ENCODE measurements at places on chromosomes 2 and 18.

DNA sequence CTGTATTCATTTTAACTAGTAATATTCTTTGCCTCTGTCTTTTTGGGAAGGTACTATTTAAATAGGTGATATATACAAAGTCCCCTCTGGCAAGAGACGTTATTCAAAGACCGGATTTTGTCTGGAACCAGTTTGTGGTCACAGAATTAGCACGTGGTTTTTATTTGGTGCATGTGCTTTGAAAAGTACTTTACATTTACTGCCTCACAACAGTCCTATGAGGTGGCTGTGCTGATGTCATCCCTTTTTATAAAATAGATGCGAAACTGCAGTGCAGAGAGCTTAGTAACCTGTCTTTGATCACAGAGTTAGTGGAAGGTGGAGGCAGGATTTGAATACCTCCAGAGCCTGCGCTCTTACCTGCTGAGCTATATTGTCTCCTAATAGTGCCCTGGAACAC, 4.0 kb downstream of the LPIN1 start:
- H3K27ac ChIP-seq: no peak overlapping the region
- no peak overlapping the region for H3K4me3 ChIP-seq
- H3K4me1 ChIP-seq: peaks cover 4% of the 10 kb centered on the region
- no peak for DNase-seq
- H3K36me3 ChIP-seq: no peaks in the 10 kb centered on the region

- no peak overlapping the region for H3K27ac ChIP-seq
- DNase-seq: no peak
- no peaks in the 10 kb centered on the region for H3K4me1 ChIP-seq
- no peaks in the 10 kb centered on the region for H3K36me3 ChIP-seq
- H3K27me3 ChIP-seq: no peaks in the 10 kb centered on the region
Measured at GRCh38 chr2:200077838-200078237, 122.5 kb downstream of the MAIP1 start.

DNA sequence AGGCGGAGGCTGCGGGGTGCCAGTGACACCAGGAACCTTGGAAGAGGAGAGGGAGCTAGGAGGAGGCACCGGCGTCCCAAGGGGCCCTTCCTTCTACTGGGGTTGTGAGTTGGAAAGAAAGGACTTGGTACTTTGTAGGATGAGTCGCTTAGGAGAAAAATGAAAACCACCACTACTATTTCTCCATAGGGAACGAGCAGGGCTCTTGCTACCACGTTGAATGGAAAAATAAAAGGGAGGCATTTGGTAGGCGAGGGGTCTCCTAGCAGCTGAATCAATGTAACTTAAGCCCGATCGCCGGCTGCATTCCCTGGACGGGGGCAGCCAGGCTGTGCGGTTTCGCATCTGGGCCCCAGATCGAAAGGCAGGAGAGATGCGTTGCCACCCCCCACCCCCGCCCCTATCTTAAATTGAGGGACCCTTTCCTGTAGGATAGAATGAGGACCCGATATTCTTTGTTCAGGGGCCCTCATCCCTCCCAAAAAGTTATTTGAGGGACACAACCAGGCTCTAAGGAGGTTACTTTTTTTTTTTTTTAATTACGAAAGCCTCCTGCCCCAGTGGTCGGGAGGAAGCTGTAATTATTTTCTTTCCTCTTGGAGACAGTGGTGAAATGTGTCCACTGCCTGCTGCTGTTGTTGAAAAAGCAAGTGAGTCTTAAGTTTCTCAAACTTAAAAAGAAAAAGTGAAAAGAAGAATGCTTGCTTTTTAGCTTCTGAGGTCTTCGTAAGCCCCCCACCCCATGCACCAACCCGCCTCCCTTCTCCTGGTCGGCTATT, 1.3 kb downstream of the IGFBP2 start:
- DNase-seq: no peak
- H3K27ac ChIP-seq: peak overlapping the region; percentile 59
- H3K36me3 ChIP-seq: no peaks in the 10 kb centered on the region
- H3K27me3 ChIP-seq: no peaks in the 10 kb centered on the region

DNA sequence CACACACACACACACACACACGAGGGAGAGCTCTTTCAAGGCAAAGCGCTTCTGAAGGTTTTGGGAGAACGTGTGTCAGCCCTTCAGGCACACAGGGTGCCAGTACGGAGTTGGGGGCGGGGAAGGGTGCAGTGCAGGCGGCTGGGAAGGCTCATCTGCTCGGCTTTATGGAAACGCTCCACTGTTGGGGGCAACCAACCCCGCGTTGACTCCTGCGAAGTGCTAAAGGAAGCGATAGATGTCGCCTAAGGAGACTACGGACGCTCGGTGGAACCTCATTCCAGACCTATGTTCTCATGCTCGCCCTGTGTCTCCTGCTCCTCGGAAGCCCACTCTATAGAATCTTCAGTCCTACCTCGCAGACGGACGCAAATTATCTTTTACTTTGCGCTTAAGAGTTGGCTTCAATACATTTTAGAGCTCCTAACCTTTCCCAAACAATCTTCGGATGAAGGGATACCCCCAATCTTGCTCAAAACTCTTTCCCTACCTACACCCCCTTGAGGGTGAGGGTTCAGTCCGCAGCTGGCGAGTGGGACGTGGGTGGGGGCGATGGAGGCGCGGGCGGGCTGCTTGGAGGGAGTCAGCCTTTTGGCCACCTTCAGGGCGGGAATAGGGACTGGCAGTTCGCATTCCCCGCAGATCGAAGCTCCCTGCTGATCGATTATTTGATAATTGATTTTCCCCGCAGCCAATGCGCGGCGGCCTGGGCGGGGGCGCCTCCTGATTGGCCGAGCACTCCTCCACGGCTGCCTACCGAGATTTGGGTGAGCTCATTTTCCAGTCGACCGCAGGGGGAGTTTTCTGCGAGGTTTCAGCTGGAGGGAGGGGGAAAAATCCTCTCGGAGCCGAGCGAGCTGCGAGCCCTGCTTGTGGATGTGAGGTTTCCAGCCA, 1.9 kb upstream of the MEIS1 start:
- peak overlapping the region; percentile 100 for H3K27ac ChIP-seq
- no peaks in the 10 kb centered on the region for H3K4me1 ChIP-seq
- DNase-seq: peak; percentile 94
- peak overlapping the region; percentile 80 for H3K4me3 ChIP-seq

- no peaks in the 10 kb centered on the region for H3K27me3 ChIP-seq
- H3K36me3 ChIP-seq: no peaks in the 10 kb centered on the region
- H3K27ac ChIP-seq: peak overlapping the region; percentile 92
- H3K4me3 ChIP-seq: peak overlapping the region; percentile 39
- no peaks in the 10 kb centered on the region for H3K4me1 ChIP-seq
Measured at GRCh38 chr18:55477860-55478581, 110.0 kb downstream of the TCF4 start.

GRCh38 chr2:240556553-240557100, 1.2 kb downstream of the ANKMY1 start:
- peaks cover 7% of the 10 kb centered on the region for H3K27me3 ChIP-seq
- peaks cover 16% of the 10 kb centered on the region for H3K4me1 ChIP-seq
- H3K27ac ChIP-seq: no peak overlapping the region
- DNase-seq: no peak
- H3K4me3 ChIP-seq: no peak overlapping the region

DNA sequence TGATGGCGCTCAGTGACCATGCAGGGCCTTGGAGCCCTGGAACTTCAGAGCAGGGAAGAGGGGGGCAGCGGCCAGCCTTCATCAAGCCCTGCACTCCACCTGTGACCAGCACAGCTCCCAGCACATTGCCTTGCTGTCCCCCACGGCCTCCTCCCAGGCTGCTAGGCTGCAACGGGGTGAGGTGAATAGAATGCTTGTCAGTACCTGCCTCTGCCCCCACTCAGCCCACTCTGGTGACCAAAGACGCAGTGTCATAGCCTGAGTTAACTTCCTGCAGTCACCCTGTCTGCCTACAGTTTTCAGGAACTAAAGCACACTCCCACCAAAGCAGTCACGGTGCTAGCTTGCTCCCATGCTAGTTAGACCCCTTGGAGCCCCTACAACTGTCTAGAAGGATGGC, 72.1 kb downstream of the STPG4 start:
- DNase-seq: no peak
- peaks cover 34% of the 10 kb centered on the region for H3K4me1 ChIP-seq
- no peaks in the 10 kb centered on the region for H3K27me3 ChIP-seq
- H3K27ac ChIP-seq: peak overlapping the region; percentile 3
- no peaks in the 10 kb centered on the region for H3K36me3 ChIP-seq

DNA sequence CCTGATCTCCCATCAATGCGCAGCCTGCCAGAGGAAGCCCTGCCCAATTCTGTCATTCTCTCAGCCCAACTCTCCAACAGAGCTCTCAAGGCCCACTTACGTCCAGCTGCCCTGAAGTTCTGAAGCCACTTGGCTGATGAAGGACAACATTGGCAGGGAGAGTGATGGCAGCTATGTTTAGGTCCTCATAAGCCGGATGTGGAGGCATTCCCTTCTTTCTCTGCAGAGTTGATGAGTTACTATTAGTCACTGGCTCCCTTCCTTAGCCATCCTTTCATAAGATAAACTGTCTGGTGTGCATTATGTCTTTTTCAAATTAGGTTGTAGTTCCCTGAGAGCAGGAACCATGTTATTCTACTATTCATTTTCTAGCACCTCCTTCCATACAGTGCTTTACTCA, 22.5 kb upstream of the TACR1 start:
- H3K27ac ChIP-seq: no peak overlapping the region
- no peaks in the 10 kb centered on the region for H3K36me3 ChIP-seq
- no peaks in the 10 kb centered on the region for H3K27me3 ChIP-seq

DNA sequence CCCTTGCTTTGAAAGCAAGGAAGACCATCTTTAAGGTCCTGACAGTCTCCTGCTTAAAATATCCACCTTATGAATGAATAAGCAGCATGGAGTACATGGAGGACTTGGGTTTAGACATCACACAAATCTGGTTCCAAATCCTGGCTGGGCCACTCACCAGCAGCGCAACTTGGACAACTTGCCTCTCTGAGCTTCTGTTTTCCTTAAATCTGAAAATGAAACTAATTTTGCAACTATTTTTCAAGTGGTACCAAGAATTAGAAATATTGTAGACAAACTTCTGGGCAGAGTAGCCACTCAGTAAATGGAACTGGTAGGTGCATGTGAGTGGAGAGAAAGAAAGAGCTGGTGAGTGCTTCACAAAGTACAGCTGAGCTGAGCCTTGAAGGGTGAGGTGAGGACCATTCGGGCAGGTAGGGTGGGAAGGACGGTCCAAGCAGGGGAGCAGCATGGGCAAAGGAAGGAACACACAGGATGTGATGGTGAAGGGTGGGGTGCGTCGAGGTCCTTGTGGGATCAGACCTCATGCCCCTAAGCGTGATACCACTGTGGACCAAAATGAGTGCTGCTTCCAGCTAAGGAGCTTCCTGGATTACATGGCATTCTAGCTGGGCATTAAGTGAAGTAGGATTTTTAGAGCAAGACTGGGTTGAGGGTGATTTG, 14.4 kb upstream of the TET3 start:
- H3K36me3 ChIP-seq: no peaks in the 10 kb centered on the region
- no peak overlapping the region for H3K4me3 ChIP-seq
- no peak for DNase-seq
- no peaks in the 10 kb centered on the region for H3K27me3 ChIP-seq
- no peaks in the 10 kb centered on the region for H3K4me1 ChIP-seq

DNA sequence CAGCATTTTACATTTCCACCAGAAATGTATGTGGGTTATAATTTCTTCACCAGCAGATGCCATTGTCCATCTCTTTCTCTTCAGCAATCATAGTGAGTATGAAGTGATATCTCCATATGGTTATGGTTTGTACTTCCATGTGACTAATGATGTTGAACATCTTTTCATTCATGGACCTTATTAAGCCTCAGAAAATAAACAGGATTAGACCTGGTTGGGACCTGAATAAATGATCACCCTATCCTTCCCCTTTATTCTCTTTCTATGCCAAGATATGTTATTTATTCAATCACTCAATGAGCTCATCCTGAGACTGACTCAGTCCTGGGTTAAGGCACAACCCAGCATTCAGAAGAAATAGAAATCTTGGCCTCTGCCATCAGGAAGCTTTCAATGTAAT, 86.6 kb downstream of the ANTXR1 start:
- no peak overlapping the region for H3K4me3 ChIP-seq
- H3K36me3 ChIP-seq: no peaks in the 10 kb centered on the region
- H3K4me1 ChIP-seq: no peaks in the 10 kb centered on the region
- no peaks in the 10 kb centered on the region for H3K27me3 ChIP-seq

GRCh38 chr2:190214426-190215194, 105.0 kb downstream of the HIBCH start:
- H3K4me3 ChIP-seq: no peak overlapping the region
- no peaks in the 10 kb centered on the region for H3K27me3 ChIP-seq
- H3K27ac ChIP-seq: peak overlapping the region; percentile 54

DNA sequence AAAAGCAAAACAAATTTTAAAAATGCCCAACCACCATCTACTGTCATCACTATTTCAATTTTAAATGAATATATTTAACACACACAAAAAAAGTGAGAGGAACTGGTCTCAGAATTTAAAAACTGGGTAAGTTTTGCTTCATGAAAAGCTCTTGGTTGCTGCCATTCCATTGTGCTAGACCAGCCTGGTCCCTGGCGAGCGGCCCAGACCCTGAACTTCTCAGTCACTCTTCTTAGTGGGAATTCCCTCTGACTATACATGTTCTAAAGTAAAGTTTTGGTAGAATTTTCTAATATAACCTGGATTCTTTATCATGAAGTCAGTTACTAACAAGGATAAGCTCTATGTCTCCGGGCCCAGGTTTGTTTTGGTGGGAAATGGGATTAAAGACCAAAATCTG, 34.8 kb upstream of the TMEM177 start:
- H3K27me3 ChIP-seq: no peaks in the 10 kb centered on the region
- H3K4me3 ChIP-seq: no peak overlapping the region
- H3K4me1 ChIP-seq: no peaks in the 10 kb centered on the region
- no peak for DNase-seq

DNA sequence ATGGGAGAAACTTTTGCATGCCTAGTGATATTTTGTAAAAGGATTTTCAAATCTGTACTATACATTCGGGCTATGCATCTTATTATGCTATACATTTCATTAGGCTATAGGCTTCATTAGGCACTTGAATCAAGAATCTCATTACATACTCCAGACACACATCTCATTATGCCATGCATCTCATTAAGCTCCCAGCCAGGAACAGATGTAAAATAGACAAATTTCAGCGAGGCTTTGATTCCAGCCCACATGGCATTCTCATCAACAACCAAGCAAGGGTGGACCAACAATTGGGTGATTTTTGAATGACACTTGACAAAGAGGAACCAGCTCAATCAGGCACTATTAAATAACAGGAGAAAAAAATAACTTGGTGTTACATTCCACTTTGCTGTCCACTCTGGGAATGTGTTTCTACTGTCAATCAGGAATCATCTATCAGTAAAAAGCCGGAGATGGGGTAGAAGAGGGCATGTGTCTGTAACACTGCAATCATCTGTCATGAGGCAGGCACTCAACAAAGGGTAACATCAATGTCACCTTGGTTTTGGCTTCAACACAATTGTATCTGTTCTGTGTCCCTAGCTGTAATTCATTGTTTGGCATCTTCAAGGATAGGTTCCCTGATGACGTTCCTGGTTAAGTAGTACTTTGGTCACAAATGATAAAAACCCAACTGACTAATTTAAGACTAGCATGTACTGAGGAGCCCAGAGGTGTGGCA, 498.6 kb downstream of the EPHA4 start:
- DNase-seq: no peak
- no peak overlapping the region for H3K27ac ChIP-seq
- no peak overlapping the region for H3K4me3 ChIP-seq

DNA sequence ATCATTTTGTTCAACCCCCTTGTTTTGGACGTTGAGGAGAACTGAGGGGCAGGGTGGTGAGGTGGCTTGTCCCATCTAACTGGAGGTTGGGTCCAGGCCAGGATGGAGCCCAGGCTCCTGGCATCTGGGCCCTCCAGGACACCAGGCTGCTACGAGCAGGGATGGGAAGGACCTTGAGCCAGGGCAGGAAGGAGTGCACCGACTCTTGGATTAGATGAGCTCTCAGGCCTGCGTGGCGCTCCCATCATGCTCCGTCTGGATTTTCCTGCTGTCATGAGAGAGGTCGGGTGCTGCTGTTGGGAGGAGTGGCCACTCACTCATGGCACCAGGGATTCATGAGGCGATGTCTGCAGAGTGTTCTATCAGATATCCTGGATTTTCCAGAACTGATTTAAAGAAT, 18.3 kb upstream of the ALLC start:
- H3K27ac ChIP-seq: no peak overlapping the region
- no peaks in the 10 kb centered on the region for H3K36me3 ChIP-seq
- DNase-seq: no peak
- H3K4me3 ChIP-seq: no peak overlapping the region
